A375 (cell line): ENCODE measurements at places on chromosomes 6 and 20. TPM values are rescaled to one million over a fixed set of nuclear protein-coding genes. Genes with fewer than 3 reads are reported as not detected.

LY6G6F gene
- total RNA-seq, result not detected in 2 replicates

PROKR2 gene
- not detected in 2 replicates for total RNA-seq

PKIB gene
- 1.4 and 2.3 TPM in 2 replicates for total RNA-seq

EFCAB8 gene
- total RNA-seq, result 0.05 TPM in 1 of 2 replicates, not detected in the other

MCUR1 gene
- total RNA-seq, result 16.8 and 17.0 TPM in 2 replicates

L3MBTL3 gene
- total RNA-seq, result 3.3 and 4.9 TPM in 2 replicates

HLA-A gene
- total RNA-seq, result 267 and 308 TPM in 2 replicates

OSTM1 gene
- total RNA-seq, result 8.5 and 12.8 TPM in 2 replicates

ZNF334 gene
- 2.4 and 4.0 TPM in 2 replicates for total RNA-seq

CALHM5 gene
- total RNA-seq, result 0.19 and 0.29 TPM in 2 replicates

NKAPL gene
- not detected in 2 replicates for total RNA-seq

GRIK2 gene
- total RNA-seq, result 5.8 and 9.0 TPM in 2 replicates

CNBD2 gene
- total RNA-seq, result 15.7 and 18.8 TPM in 2 replicates

PFDN4 gene
- 155 and 188 TPM in 2 replicates for total RNA-seq

UBE2J1 gene
- total RNA-seq, result 20.6 and 21.0 TPM in 2 replicates

EYA2 gene
- not detected in 2 replicates for total RNA-seq

APOBEC2 gene
- not detected in 2 replicates for total RNA-seq

ADGRF4 gene
- total RNA-seq, result not detected in 2 replicates

HEY2 gene
- total RNA-seq, result 2.0 and 2.6 TPM in 2 replicates

LPIN3 gene
- total RNA-seq, result 1.7 and 2.5 TPM in 2 replicates

ID4 gene
- total RNA-seq, result 3.7 and 5.6 TPM in 2 replicates

RFX6 gene
- total RNA-seq, result not detected in 2 replicates

OPRL1 gene
- 0.34 and 0.41 TPM in 2 replicates for total RNA-seq

EGFL8 gene
- total RNA-seq, result 5.5 and 12.9 TPM in 2 replicates

CENPB gene
- 115 and 125 TPM in 2 replicates for total RNA-seq

WRNIP1 gene
- total RNA-seq, result 48.0 and 56.3 TPM in 2 replicates

MAP1LC3A gene
- 39.1 and 39.9 TPM in 2 replicates for total RNA-seq

LGSN gene
- not detected in 2 replicates for total RNA-seq

ELOVL2 gene
- total RNA-seq, result 0.24 and 0.30 TPM in 2 replicates

SNAP91 gene
- 0.57 and 0.93 TPM in 2 replicates for total RNA-seq

SYNCRIP gene
- 78.1 and 88.1 TPM in 2 replicates for total RNA-seq

BTN1A1 gene
- not detected in 2 replicates for total RNA-seq

MEP1A gene
- total RNA-seq, result not detected in 2 replicates

DEFB132 gene
- not detected in 2 replicates for total RNA-seq

LZTS3 gene
- total RNA-seq, result 3.6 and 3.7 TPM in 2 replicates

TFB1M gene
- total RNA-seq, result 56.9 and 62.4 TPM in 2 replicates

CDH4 gene
- 0.49 and 0.66 TPM in 2 replicates for total RNA-seq

GPLD1 gene
- total RNA-seq, result 0.34 and 1.4 TPM in 2 replicates

SLC13A3 gene
- total RNA-seq, result 1.5 and 2.8 TPM in 2 replicates

FAM162B gene
- not detected in 2 replicates for total RNA-seq

HCRTR2 gene
- not detected in 2 replicates for total RNA-seq

BPI gene
- not detected in 2 replicates for total RNA-seq

CHD6 gene
- total RNA-seq, result 21.4 and 25.7 TPM in 2 replicates

LRRC73 gene
- total RNA-seq, result 0.93 and 1.9 TPM in 2 replicates

EYS gene
- total RNA-seq, result 1.8 and 2.0 TPM in 2 replicates

MAPK13 gene
- total RNA-seq, result 0.60 and 1.2 TPM in 2 replicates

FUT9 gene
- total RNA-seq, result 0.56 and 0.79 TPM in 2 replicates

CTAGE9 gene
- not detected in 2 replicates for total RNA-seq

C4A gene
- total RNA-seq, result 0.94 and 2.3 TPM in 2 replicates

MOXD1 gene
- 3.6 and 4.1 TPM in 2 replicates for total RNA-seq

HLA-DQA1 gene
- 1.9 and 2.0 TPM in 2 replicates for total RNA-seq
